Tibial nerve (tissue), 4 donors: ENCODE measurements at places on chromosomes 3 and 15. TPM values are rescaled to one million over a fixed set of nuclear protein-coding genes. Genes with fewer than 3 reads are reported as not detected.

Gene SLC9A9
- total RNA-seq: 10.4 TPM

Gene APOD
- 1,911 TPM for total RNA-seq

Gene VGLL3
- 81.5 TPM for total RNA-seq

Gene LRTM1
- total RNA-seq: not detected

Gene CYP1A1
- total RNA-seq: 5.1 TPM

Gene MST1R
- total RNA-seq: 2.4 TPM

Gene CCDC39
- not detected for total RNA-seq

Gene NMB
- 27.3 TPM for total RNA-seq

Gene ISL2
- total RNA-seq: not detected

Gene UQCC5
- 1.2 TPM for total RNA-seq

Gene HRG
- not detected for total RNA-seq

Gene CD47
- total RNA-seq: 61.1 TPM

Gene C2CD4A
- not detected for total RNA-seq

Gene FGF12
- 0.66 TPM for total RNA-seq

Gene VILL
- 16.1 TPM for total RNA-seq

Gene CATSPER2
- total RNA-seq: 1.2 TPM

Gene ACAN
- 2.5 TPM for total RNA-seq

Gene ADAMTS9
- total RNA-seq: 145 TPM

Gene ESYT3
- total RNA-seq: 7.3 TPM

Gene THOC7
- 77.4 TPM for total RNA-seq

Gene KCTD6
- total RNA-seq: 16.1 TPM

Gene GPR149
- not detected for total RNA-seq

Gene PPP2R3A
- total RNA-seq: 12.3 TPM

Gene CFAP91
- 23.7 TPM for total RNA-seq

Gene MME
- 127 TPM for total RNA-seq

Gene CD200
- total RNA-seq: 12.6 TPM

Gene COL7A1
- 15.3 TPM for total RNA-seq

Gene PARP16
- 13.7 TPM for total RNA-seq

Gene TICRR
- 0.60 TPM for total RNA-seq

Gene SPESP1
- total RNA-seq: 2.0 TPM

Gene VPS33B
- 9.2 TPM for total RNA-seq

Gene TNNC1
- total RNA-seq: 591 TPM

Gene LARP6
- 86.3 TPM for total RNA-seq

Gene OXSR1
- total RNA-seq: 24.1 TPM

Gene SAMD7
- total RNA-seq: not detected

Gene PEX11A
- total RNA-seq: 9.0 TPM

Gene DNAH12
- total RNA-seq: 0.30 TPM

Gene CCK
- total RNA-seq: not detected

Gene PATL2
- total RNA-seq: 0.30 TPM

Gene WWTR1
- total RNA-seq: 99.6 TPM

Gene GRIP2
- 0.21 TPM for total RNA-seq

Gene WNT7A
- not detected for total RNA-seq

Gene NT5DC2
- 80.0 TPM for total RNA-seq

Gene SLC22A14
- total RNA-seq: not detected

Gene GOLGA6L7
- total RNA-seq: not detected

Gene COPS2
- total RNA-seq: 88.5 TPM

Gene SLC28A2
- not detected for total RNA-seq

Gene DZIP3
- total RNA-seq: 9.8 TPM

Gene BCL2A1
- total RNA-seq: not detected
